ENCODE measurements at places on chromosomes 6 and 20.
A peak's percentile ranks its signal among the peaks of the same experiment; 100 is the strongest.

- DNase-seq = no peak
Measured at GRCh38 chr20:34980543-34981233, 25.0 kb downstream of the MYH7B start.

DNA sequence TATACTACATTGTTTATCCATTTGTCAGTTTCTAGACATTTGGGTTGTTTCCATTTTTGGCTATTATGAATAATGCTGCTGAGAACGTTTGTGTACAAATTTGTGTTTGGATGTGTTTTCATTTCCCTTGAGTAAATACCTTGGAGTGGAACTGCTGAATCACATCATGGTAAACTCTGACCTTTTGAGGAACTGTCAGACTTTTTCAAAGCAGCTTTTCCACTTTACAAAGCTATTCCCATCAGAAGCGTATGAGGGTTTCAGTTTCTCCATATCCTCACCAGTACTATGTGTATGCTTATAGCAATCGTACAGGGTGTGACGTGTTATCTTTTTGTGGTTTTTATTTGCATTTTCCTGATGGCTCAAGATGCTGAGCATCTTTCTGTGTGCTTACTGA lies 103.7 kb downstream of the MYO6 start:
- no peak for DNase-seq

DNA sequence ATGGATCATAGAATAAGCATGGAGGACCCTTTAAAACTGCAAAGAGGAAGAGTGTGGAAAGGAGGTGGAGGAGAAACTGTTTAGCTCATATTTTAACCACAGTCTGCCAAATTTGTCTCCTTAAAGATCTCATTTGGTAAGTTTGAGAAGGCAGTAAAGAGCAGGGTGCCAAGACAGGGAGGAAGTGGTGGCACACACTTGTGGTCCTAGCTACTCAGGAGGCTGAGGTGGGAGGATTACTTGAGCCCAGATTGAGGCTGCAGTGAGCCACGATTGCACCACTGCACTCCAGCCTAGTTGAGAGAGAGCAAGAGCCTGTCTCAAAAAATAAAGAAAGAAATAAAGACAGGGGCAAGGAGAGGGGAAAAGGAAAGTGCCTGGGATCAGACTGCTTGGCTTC lies 16.8 kb upstream of the DCBLD1 start:
- DNase-seq = no peak

- no peak for DNase-seq
Measured at GRCh38 chr20:53092772-53093300, 120.7 kb downstream of the TSHZ2 start.

DNA sequence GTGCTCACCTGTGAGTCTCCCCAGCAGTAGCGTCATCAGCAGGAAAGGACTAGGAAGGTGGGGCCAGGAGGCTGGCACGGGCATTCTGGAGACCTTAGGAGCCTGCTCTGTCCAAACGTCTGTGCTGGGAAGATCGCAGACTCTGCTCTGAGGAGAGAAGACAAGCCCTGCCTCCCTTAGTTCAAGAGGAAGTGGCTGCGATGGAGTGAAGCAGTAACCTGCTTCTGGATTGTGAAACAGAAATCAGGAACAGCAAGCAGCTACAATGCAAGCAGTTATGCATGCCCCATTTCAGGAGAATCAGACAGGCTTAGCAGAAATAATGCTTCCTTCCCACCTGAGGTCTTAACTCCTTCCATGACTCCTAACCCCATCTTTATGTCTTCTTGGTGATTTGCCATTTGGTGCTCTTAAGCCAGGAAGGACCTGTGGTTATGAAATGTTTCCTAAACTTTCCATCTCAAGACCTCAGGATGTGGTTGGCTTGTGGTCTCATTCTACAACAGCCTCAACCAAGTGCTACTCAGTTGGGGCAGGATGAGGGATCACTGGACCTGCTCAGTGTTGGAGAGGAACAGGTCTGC lies at the start of gene SIRPB1:
TSS of gene SIRPB1 (minus strand) at position 149 of the 584 bp plus-strand sequence. CDS start at position 84, 65 bp downstream.
- peak; percentile 58 for DNase-seq

- DNase-seq = no peak
Measured at GRCh38 chr6:26045065-26045927, 41.9 kb upstream of the HFE start.

- no peak for DNase-seq
Measured at GRCh38 chr6:33694977-33695376, 16.5 kb downstream of the UQCC2 start.

GRCh38 chr20:59413326-59413865 lies 113.0 kb downstream of the EDN3 start:
- DNase-seq = no peak
